ENCODE measurements at places on chromosomes 5 and 9.

- DNase-seq, result no peak
These were observed 50.8 kb downstream of the C5 start for GRCh38 chr9:120999317-120999716.

DNA sequence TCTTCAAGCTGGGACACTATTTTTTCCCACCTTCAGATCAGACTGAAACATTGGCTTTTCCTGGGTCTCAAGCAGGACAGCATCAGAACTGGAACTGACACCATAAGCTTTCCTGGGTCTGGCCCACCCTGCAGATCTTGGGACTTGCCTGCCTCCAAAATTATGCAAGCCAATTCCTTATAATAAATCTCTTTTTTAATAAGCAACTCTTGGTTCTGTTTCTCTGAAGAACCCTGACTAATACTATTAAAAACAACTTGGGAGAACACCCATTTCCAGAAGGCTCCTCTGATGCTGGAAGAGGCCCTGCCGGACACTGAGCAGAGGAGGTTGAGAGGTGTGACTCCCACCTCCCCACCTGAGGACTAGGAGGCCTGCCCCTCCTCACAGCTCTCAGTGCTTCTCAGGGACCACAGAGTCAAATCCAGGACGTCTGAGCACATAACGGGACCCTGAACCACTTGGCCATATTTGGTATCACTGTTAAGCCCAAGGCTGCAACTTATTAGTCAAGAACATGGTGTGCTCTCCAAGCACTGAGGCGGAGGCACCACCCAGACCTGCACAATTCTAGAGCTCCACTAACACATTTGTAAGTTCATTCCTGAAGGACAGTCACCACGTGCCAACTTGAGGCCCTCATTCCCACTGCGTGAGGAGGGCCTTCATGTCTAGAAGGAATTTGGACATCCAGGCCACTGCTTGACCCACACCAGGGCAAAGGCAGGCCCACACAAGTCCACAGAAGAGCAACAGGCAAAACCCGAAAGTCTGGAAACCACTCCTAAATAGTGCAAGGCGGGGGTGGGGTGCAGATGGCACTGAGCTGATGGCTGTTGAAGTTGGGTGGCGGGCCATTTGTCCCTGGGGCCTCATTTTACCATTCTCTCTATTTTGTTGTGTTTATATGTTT lies 9.5 kb downstream of the SHC3 start:
- DNase-seq, result no peak

DNA sequence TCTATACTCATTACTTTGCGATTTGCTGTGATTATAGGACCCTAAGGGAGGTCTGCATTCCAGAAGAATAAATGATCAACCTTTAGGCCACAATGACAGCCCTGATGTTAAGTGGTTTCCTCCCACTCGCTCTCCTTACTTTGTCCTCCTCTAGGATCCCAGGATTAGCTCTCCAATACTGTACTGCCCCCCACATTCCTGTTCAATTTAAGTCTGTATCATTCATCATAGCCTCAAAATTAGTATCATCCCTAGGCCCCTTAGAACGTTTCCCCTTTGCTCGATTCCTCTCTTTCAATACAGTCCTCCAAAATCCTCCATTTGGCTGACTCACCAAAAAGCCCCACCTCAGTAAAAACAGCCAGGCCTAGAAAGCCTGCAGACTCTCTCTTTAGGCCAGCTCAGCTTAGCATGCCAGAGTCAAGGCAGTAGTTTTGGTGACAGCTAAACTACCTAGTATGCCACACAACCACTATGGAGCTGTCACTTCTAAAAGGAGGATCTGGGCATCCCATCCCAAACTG lies 24.4 kb downstream of the RNF145 start:
- DNase-seq, result peak; percentile 87

DNA sequence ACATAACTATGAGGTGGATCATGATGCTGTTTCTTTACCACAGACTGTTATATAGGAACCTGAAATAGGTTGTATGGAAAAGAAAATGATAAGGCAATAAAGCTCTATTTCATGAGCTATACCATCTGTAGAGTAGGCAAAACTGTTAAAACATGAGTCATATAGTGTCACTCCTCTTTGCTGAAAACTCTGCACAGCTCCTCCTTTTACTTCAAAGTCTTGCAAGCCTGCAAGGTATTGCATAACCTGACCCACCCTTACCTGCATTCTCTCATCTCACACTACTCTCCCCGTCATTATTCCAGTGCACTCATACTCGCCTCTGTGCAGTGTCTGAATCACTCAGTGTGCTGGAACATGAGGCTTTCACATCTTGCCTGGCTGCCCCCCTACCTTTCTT lies 790.1 kb downstream of the EFNA5 start:
- no peak for DNase-seq

DNA sequence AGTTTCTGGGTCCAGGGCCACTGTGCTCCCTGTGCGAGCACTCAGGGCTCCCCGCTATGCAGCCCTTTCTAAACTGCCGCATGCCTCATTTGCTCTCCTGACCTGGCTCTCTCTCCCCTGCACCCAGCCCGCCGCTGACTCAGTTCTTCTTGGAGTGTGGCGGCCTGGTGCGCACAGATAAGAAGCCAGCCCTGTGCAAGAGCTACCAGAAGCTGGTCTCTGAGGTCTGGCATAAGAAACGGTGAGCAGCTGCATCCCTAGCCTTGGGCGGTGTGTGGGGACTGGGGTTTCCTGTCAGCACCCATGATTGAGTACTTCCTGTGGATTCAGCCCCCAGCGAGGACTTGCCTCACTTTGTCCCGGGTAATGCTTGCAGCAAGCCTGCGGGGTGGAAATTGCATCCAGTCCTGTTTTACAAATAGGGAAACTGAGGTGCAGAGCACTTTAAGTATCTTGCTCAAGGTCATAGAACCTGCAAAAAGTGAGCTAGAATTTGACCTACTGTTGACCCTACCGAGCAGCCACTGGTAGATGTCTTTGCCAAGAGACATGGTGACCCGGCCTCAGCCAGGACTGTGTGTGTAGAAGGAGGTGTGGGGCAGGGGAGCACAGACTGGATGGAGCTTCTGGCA lies 27.9 kb downstream of the USP20 start:
- peak; percentile 72 for DNase-seq

Measured in fibroblast of skin of left quadriceps (primary cell).